ENCODE measurements at places on chromosomes 12 and 14. TPM values are rescaled to one million over a fixed set of nuclear protein-coding genes. Genes with fewer than 3 reads are reported as not detected.

EPYC gene
- 0.14 TPM for total RNA-seq

ABCD2 gene
- total RNA-seq = 3.5 TPM

MMP19 gene
- 6.8 TPM for total RNA-seq

CEBPE gene
- not detected for total RNA-seq

DNAH10 gene
- 0.88 TPM for total RNA-seq

CCDC177 gene
- total RNA-seq = not detected

CSRP2 gene
- 27.4 TPM for total RNA-seq

SERPINA4 gene
- total RNA-seq = not detected

HOXC4 gene
- total RNA-seq = 0.83 TPM

KLRC1 gene
- not detected for total RNA-seq

IFNG-AS1 gene
- not detected for total RNA-seq

MUCL1 gene
- not detected for total RNA-seq

DNA sequence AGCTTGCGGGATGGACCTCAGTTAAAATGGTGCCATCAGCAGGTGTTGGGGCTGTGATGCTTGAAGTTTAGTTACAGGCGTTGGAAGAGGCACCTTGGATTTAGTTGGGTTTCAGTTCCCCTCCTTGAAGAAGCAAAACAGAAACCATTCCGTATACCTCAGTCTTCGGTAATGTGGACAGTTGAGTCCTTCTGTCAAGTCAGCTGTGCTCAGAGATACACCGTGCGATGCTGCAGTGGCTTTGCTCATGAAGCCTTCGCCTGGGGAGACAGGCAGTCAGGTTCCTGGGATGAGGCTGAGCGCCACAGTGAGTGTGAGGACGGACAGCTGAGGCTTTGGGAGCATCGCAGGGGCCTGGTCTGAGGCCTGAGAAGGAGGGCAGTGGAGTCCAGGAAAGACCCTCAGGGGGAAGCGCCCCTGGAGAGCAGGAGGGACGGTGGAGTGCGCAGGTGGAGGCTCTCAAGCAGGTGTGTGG, 7.4 kb downstream of the RAN start:
- H3K36me3 ChIP-seq = no peaks in the 10 kb centered on the region
- DNase-seq = no peak
- no peaks in the 10 kb centered on the region for H3K4me1 ChIP-seq

DNA sequence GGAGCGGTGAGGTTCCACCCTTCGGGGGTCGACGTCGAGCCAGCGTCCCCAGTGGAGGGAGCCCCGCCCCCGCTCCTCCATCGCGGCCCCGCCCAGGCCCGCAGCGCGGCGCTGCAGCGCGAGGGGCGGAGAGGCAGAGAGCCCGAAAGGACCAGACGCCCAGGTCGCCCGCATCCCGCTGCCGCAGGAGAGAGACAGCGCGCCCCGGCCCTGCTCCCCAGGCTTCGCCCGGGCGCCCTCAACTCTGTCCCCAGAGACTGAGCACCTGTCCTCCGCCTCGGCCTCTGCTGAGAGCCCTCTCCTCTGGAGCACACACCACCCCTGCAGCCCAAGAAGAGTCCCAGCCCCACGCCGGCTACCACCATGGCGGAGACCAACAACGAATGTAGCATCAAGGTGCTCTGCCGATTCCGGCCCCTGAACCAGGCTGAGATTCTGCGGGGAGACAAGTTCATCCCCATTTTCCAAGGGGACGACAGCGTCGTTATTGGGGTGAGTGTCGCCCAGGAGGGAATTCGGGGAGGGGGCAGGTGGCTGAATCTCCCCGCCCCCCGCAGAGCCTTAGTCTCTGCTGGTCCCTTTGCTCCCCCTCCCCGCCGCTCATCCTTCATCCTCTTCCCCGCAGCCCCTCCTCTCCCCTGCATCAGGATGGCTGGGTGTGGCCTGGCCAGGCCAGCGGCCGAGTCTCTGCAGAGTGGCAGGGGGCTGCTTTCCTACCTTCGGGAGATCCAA, at the start of gene KIF5A:
TSS of gene KIF5A (plus strand) at position 136 of the 732 bp plus-strand sequence. CDS start at position 364, 228 bp downstream.
- no peaks in the 10 kb centered on the region for H3K36me3 ChIP-seq
- peak within 1 kb of the TSS; percentile 38 for H3K4me3 ChIP-seq
- H3K4me1 ChIP-seq = no peaks in the 10 kb centered on the region
- no peaks in the 10 kb centered on the region for H3K27me3 ChIP-seq
- peak within 1 kb of the TSS; percentile 52 for H3K27ac ChIP-seq

GRCh38 chr14:100332071-100332639, 9.0 kb downstream of the SLC25A47 start:
- DNase-seq = no peak
- H3K4me1 ChIP-seq = no peaks in the 10 kb centered on the region
- H3K27me3 ChIP-seq = no peaks in the 10 kb centered on the region
- no peak overlapping the region for H3K4me3 ChIP-seq
- H3K27ac ChIP-seq = no peak overlapping the region

GRCh38 chr14:28765169-28765830, 1.3 kb upstream of the FOXG1 start:
- no peaks in the 10 kb centered on the region for H3K36me3 ChIP-seq
- peaks cover 86% of the 10 kb centered on the region for H3K27me3 ChIP-seq
- no peak for DNase-seq
- H3K4me1 ChIP-seq = no peaks in the 10 kb centered on the region

DNA sequence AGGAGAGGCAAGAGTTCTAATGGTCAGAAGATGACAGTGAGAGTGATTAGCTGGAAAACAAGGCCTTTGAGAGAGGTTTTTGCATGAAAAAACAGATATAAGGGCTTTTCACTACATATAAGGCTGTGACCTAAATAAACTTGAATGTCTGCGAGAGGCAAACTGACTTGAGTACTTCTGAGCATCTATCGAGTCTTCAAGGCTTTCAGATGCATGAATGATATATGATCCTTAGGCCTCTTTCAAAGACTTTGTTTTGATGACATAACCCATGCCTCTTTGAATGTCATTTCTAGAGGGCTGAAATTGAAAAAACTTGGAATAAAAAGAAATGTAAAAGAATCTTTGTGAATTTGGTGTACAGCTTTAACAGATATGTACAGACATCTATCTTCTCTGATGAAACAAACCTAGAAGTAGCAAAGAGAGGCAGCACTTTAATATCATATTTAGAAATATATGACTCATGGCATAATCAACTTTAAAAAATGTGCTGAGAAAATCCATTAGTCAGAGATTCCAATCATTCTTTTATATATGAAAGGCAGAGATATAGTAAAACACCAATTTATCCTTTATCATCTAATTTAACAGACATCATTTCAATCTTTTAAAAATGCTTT, 72.6 kb downstream of the PPM1H start:
- DNase-seq = no peak
- H3K27ac ChIP-seq = no peak overlapping the region
- no peaks in the 10 kb centered on the region for H3K36me3 ChIP-seq
- H3K4me3 ChIP-seq = no peak overlapping the region
- no peaks in the 10 kb centered on the region for H3K27me3 ChIP-seq
- H3K4me1 ChIP-seq = no peaks in the 10 kb centered on the region

DNA sequence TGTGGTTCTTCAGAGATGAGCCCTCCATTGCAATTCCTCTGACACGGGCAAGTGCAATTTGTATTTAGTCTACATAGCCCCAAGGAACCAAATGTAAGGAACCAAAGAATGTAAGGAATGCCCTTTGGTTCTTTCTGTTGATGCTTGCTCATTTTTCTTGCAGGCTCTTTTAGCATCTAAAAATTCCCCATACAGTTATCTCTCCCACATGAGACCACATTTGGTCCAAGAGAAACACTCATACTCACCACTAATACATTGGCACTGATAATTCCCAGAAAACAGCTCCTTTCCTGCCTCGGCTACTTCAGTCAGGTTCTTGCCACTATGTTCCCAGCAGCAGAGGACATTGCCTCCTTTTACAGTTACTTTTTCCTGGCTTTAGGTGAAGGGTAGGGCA, 332.6 kb downstream of the AEBP2 start:
- H3K27ac ChIP-seq = no peak overlapping the region
- H3K27me3 ChIP-seq = no peaks in the 10 kb centered on the region
- no peak overlapping the region for H3K4me3 ChIP-seq

- H3K27me3 ChIP-seq = no peaks in the 10 kb centered on the region
- no peaks in the 10 kb centered on the region for H3K4me1 ChIP-seq
- peak overlapping the region; percentile 66 for H3K4me3 ChIP-seq
These were observed 4.8 kb downstream of the TOGARAM1 start for GRCh38 chr14:44966601-44967336.

DNA sequence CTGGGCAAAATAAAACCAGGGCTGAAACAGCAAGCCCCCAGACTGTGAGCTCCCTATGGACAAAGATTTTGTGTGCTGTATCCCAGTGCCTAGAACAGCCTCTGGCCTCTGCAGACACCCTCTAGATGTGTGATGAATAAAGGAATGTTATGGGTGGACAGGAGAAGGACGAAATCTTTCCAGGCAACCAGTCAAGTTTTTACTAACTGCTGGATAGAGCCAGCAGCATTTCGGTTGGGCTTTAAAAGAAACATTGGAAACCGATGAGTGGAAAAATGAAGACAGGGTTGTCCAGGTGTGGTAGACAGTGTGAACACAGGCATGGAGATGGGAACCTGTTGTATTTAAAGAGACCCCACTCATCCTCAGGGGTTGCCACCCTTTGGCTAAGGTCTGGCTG, 4.0 kb downstream of the CHGA start:
- H3K27me3 ChIP-seq = no peaks in the 10 kb centered on the region
- no peak overlapping the region for H3K4me3 ChIP-seq
- no peaks in the 10 kb centered on the region for H3K36me3 ChIP-seq
- no peak overlapping the region for H3K27ac ChIP-seq
- H3K4me1 ChIP-seq = no peaks in the 10 kb centered on the region
- no peak for DNase-seq

DNA sequence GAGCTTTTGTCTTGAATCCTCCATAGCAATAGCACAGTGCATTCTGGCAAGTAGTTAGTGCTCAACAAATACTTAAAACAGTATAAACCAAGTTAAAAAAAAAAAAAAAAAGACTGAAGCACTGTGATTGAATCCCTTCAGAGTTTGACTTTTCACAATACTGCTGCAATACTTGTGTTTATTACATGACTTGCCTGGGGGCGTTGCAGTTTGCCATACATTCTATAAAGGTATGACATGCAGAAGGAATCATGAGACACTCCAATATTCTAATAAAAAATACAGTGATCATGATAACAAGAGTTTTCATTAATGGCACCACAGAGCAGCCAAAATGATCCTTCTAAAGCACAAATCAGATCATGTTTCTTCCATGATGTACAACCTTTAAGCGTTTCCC, 205.0 kb upstream of the CDKN3 start:
- no peaks in the 10 kb centered on the region for H3K36me3 ChIP-seq
- no peaks in the 10 kb centered on the region for H3K4me1 ChIP-seq
- no peak overlapping the region for H3K27ac ChIP-seq
- no peak for DNase-seq
- no peak overlapping the region for H3K4me3 ChIP-seq

DNA sequence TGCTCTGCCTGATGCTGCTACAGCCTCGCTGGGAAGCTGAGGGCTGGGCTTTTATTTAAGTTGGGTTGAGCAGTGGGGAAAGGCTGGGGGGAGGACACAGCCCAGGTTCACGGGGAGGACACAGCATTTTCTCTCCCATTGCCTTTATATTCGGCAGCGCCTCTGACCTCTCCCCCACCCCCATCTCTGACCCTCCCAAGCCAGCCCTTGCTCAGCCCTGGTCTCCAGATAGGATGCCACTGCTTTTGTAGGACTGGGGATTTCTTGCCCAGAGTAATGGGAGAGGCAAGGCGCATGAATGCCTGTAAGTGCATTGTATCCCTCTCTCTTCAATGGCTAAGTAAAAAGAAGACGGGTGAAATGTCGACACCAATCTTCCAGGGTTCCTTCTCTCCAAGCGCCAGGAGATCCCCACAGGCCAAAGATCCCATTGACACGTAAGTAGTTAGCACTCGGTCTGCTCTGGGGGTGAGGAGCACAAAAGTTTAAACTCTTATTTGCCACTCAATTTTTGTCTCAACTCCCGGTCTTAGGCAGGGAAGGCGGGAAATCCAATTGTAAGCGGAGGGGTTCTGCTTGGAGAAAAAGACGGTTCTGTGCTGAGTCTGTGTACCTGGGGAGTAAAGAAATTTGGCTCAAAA, 4.6 kb downstream of the HOXC4 start:
- no peaks in the 10 kb centered on the region for H3K27me3 ChIP-seq
- peaks cover 2% of the 10 kb centered on the region for H3K4me1 ChIP-seq
- H3K27ac ChIP-seq = no peak overlapping the region
- no peak for DNase-seq
- no peaks in the 10 kb centered on the region for H3K36me3 ChIP-seq

DNA sequence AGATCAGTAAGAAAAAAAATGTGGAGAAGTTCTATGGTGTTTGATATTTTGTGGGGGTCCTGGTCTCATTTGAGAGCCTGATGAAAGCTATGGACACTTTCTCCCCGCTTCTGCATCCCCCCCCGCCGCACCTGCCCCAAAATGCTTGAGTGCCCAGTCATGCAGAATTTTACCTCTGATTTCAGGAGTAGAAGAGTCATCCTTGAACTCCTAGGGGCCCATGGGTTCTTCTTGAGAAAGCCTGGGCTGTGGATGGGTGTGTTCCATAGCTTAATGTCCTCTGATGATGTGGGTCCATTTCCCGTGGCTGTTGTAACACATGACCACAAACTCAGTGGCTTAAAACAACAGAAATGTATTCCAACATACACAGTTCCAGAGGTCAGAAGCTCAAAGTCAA, 248.8 kb upstream of the PWP1 start:
- H3K27ac ChIP-seq = no peak overlapping the region
- no peaks in the 10 kb centered on the region for H3K4me1 ChIP-seq
- no peak overlapping the region for H3K4me3 ChIP-seq
- H3K27me3 ChIP-seq = no peaks in the 10 kb centered on the region
- no peaks in the 10 kb centered on the region for H3K36me3 ChIP-seq
- no peak for DNase-seq

DNA sequence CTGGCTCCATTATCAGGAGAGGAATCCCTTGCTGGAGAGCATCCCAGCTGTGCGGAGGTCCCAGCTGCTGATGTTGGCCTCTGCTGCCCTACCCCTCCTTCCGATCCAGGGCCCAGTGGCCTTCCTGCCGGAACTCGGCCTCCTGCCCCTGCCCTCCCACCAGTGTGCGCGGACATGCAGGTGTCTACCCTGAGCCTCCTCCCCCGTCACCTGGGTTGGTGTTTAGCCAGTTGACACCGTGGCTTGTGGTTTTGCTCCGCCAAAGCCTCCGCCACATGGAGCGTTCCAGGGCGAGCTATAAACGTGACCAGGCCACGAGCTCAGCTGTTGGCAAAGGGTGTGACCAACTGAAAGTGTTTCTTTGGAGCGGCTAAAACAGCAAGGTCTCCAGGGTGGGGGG, 1104.3 kb downstream of the BCL11B start:
- no peaks in the 10 kb centered on the region for H3K4me1 ChIP-seq
- H3K36me3 ChIP-seq = no peaks in the 10 kb centered on the region
- no peak overlapping the region for H3K27ac ChIP-seq

GRCh38 chr14:60622210-60622916, 26.9 kb downstream of the SIX1 start:
- no peak overlapping the region for H3K4me3 ChIP-seq
- no peaks in the 10 kb centered on the region for H3K4me1 ChIP-seq
- no peaks in the 10 kb centered on the region for H3K27me3 ChIP-seq
- H3K27ac ChIP-seq = no peak overlapping the region
- no peaks in the 10 kb centered on the region for H3K36me3 ChIP-seq

DNA sequence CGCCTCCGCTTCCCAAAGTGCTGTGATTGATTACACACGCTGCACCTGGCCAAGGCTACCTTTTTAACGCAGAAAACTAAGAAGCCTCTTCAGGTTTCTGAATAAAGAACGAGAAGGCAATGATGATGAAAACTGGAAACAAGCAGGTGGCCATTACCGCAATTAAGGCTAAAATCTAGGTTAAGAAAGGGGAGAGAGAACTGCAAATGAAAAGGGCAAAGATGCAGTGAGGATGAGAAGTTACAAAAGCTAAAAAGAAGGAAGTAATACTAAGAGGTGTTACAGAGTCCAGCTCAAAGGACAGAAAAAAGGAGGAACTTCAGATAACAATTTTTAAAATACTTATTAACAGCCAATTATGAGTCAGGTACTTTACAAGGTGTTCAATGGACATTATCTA, 79.7 kb downstream of the DUSP16 start:
- H3K4me1 ChIP-seq = no peaks in the 10 kb centered on the region
- DNase-seq = no peak
- no peak overlapping the region for H3K4me3 ChIP-seq
- H3K27me3 ChIP-seq = no peaks in the 10 kb centered on the region
- no peaks in the 10 kb centered on the region for H3K36me3 ChIP-seq
- no peak overlapping the region for H3K27ac ChIP-seq

Data from uterus (tissue), 4 donors.